Karpas-422 (cell line): ENCODE measurements at places on chromosomes 1 and 21. TPM values are rescaled to one million over a fixed set of nuclear protein-coding genes. Genes with fewer than 3 reads are reported as not detected.

DNA sequence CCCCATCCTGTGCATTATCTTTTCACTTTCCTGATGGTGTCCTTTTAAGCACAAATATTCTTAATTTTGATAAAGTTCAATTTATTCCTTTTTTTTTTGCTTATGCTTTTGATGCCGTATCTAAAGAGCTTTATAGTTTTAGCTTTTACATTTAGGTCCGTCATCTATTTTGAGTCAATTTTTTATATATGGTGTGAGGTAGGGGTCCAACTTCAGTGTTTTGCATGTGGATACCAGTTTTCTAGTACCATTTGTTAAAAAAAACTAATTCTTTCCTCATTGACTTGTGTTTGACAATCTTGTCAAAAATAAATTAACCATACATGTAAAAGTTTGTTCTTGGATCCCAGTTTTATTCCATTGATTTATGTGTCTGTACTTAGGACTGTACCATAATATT lies 4.9 kb downstream of the MTF2 start:
- DNase-seq, result no peak

- DNase-seq, result no peak
Observed at GRCh38 chr1:41101950-41102607, 80.6 kb upstream of the SLFNL1 start.

DNA sequence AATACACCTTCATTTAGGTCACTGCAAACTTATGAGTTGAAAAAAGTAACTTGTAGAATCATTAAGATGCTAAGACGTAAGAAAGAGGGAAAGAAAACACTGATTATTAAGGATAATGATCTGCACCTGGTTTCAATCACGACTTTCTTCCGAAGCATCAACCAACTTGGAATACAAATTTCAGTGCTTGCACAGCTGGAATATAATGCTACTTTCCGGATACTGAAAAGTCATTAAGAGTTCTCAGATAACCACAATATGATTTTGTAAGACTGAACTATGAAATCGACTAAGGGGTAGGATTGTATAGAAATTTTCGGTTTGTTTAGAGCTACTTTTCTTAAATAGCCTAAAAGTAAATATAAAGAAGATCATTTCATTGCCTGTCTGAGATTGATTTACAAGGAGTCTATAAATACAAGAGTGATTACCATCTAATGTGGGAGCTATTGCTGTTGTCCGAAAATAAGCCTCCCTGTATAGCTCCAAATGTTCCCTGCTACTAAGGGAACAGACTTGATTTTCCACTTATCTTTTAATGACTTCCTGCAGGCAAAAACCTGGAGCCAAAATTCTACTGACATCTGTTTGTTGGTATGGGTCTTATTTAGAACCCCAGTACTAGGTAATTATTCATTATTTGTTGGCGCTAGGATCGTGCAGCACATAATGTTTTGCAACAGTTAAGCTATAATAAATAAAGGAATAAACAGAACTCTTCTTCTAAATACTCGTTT lies 673.3 kb downstream of the KCNT2 start:
- DNase-seq, result no peak

DNA sequence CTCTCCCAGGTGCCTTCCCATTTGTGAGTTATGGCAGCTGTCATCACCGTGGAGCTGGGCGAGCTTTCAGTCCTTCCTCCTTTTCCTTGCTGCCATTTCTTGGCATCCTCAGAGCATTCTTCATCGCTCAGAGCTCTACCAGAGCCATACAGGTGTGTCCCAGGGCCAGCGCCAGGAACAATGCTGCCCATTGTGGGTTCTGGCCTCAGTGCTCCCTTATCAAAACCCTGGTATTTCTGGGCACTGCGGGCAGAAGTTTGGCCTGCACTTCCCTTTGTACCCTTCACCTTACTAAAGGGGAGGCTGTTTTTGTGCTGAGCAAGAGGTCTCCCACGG lies 28.5 kb downstream of the RASSF5 start:
- no peak for DNase-seq

The CRB1 gene
- not detected in 2 replicates for total RNA-seq

The SPRR2G gene
- total RNA-seq, result not detected in 2 replicates

GRCh38 chr1:7482077-7482476 lies 289.0 kb upstream of the VAMP3 start:
- no peak for DNase-seq

DNA sequence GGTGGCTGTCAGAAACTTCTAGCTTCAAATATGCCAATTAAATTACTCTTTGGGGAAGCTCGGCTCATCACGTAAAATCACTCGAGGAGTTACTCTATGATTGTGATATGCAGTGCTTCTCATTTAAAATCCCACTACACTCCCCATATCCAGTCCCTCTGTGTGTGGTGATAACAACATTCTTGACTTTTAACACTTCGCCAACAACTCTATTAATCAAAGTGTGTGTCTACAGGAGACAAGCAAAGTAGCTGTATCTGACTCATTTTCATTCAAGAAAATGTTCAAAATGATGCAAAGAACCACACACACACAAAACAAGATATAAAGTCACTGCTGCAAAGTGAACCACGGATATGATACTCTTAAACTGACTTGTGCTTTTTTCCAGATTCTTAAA lies 341.3 kb downstream of the DSCAM start:
- DNase-seq, result no peak
